ENCODE measurements at places on chromosomes 4 and X. TPM values are rescaled to one million over a fixed set of nuclear protein-coding genes. Genes with fewer than 3 reads are reported as not detected.

GRCh38 chr4:107862658-107863057, 37.9 kb downstream of the SGMS2 start:
- no peak for DNase-seq
- peaks cover 33% of the 10 kb centered on the region for H3K27me3 ChIP-seq
- peaks cover 9% of the 10 kb centered on the region for H3K4me1 ChIP-seq
- H3K36me3 ChIP-seq: no peaks in the 10 kb centered on the region
- H3K27ac ChIP-seq: no peak overlapping the region

- no peak overlapping the region for H3K27ac ChIP-seq
- no peak overlapping the region for H3K4me3 ChIP-seq
- DNase-seq: no peak
- H3K36me3 ChIP-seq: no peaks in the 10 kb centered on the region
- no peaks in the 10 kb centered on the region for H3K4me1 ChIP-seq
Measured at GRCh38 chrX:11215191-11215921, 77.9 kb upstream of the AMELX start.

DNA sequence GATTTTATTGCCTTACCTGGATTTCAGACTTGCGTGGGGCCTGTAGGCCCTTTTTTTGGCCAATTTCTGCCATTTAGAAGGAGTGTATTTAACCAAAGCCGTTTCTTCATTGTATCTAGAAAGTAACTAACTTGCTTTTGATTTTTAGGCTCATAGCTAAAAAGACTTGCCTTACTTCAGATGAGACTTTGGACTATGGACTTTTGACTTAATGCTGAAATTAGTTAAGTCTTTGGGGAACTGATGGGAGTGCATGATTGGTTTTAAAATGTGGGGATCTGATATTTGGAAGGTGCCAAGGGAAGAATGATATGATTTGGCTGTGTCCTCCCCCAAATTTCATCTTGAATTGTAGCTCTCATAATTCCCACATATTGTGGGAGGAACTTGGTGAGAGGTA, 7.7 kb upstream of the UGT2B10 start:
- H3K36me3 ChIP-seq: no peaks in the 10 kb centered on the region
- no peaks in the 10 kb centered on the region for H3K4me1 ChIP-seq
- DNase-seq: no peak
- no peak overlapping the region for H3K4me3 ChIP-seq
- H3K27ac ChIP-seq: no peak overlapping the region

DNA sequence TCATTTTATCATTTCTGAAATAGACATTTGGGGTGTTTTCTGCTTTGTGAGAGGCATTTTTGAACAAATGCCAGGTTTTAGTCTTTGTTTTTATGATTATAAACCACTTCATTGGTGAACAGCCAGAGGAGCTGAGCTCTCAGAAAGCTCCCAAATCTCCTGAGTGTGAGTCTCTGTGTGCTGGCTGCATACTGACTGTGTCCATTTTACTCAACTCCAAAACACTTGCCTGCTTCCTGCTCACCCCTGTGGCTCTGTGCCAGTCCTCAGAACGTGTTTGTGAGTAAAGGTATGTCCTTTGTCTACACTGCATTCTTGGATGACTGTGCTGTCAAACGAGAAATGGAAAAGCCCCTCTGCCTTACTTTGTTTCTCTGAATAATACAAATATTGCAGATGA, 5.4 kb upstream of the LRAT start:
- DNase-seq: no peak
- peaks cover 10% of the 10 kb centered on the region for H3K4me1 ChIP-seq
- no peak overlapping the region for H3K4me3 ChIP-seq
- no peaks in the 10 kb centered on the region for H3K36me3 ChIP-seq

DNA sequence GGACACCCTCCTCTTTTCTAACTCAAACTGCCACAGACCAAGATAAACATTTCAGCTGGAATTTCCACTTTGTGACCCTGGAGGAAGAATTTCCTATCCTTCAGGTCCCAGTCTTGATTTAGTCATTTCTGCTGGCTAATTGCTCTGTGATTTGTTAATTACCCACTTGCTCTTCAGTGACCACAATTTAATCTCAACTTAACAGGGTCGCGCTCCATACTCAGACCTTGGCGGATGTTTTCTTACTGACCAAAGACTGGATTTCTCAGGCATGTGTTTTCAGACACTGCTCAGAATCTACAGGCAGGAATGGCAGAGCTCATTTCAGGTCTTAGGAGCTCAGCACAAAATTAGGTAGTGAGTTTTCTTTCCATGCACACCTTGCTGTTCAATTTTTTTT, 188.9 kb downstream of the ASMT start:
- peaks cover 2% of the 10 kb centered on the region for H3K27me3 ChIP-seq
- no peaks in the 10 kb centered on the region for H3K36me3 ChIP-seq
- no peak for DNase-seq
- no peak overlapping the region for H3K4me3 ChIP-seq
- no peak overlapping the region for H3K27ac ChIP-seq

GRCh38 chr4:128228845-128229795, 58.5 kb downstream of the PGRMC2 start:
- no peak overlapping the region for H3K4me3 ChIP-seq
- H3K4me1 ChIP-seq: no peaks in the 10 kb centered on the region
- peaks cover 15% of the 10 kb centered on the region for H3K27me3 ChIP-seq

GRCh38 chr4:147078875-147079658, 133.4 kb upstream of the TTC29 start:
- H3K36me3 ChIP-seq: no peaks in the 10 kb centered on the region
- H3K4me1 ChIP-seq: no peaks in the 10 kb centered on the region
- H3K27me3 ChIP-seq: peaks cover 11% of the 10 kb centered on the region
- H3K4me3 ChIP-seq: no peak overlapping the region

DNA sequence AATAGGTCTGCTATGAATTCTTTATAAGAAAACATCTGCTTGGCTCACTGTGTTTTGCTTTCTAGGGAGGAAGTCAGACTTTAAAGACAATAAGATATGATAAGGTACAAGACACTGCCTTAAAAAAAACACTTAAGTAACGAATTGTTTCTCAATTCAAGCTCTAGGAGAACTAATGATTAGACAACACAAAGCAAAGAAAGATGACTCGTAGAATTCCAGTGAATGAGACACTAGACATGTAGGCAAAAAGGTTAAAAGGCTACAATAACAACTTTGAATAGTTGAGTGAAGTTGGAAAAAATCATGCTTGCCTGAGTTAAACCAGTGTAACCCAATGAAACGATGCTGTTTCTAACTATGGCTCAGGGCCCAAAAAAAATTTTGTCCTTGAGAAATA, 344.4 kb upstream of the ACTRT1 start:
- H3K27ac ChIP-seq: no peak overlapping the region
- H3K4me1 ChIP-seq: no peaks in the 10 kb centered on the region
- no peak for DNase-seq
- H3K4me3 ChIP-seq: no peak overlapping the region

DNA sequence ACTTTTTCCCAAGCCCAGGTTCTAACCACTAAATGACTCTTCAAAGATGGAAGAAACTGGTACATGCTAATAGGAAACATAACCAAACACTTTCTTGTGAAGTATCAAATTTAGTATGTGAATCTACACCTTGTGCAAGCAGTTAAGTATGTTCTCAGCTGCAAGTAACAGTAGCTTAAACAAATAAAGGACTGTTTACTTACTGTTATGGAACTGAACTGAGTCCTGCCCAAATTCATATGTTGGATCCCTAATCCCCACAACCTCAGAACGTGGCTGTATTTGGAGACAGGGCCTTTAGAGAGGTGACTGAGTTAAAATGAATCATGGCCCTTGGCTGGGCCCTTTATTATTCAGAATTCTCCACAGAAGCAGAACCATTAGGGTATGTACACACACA, 178.7 kb downstream of the KDR start:
- no peaks in the 10 kb centered on the region for H3K36me3 ChIP-seq
- no peak overlapping the region for H3K27ac ChIP-seq
- DNase-seq: no peak
- H3K27me3 ChIP-seq: no peaks in the 10 kb centered on the region
- no peak overlapping the region for H3K4me3 ChIP-seq

DNA sequence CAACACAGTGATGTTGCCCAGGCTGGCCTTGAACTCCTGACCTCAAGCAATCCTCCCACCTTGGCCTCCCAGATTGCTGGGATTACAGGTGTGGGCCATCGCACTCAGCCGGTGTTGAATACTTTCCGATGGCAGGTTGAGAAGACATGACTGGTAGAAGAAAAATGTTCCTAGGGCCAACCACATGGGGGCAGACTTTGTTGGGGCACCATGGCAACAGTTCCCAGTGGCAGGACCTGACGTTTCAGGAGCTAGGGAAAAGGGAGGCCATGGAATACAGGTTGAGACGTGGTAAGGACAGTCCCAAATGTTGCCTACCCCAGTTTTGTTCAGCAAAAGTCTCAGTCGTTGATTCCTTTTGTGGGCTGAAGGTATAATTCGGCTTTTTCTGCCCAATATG, 134.6 kb downstream of the ASMT start:
- DNase-seq: no peak
- H3K36me3 ChIP-seq: peaks cover 53% of the 10 kb centered on the region
- peaks cover 6% of the 10 kb centered on the region for H3K4me1 ChIP-seq
- H3K27ac ChIP-seq: no peak overlapping the region
- no peak overlapping the region for H3K4me3 ChIP-seq
- no peaks in the 10 kb centered on the region for H3K27me3 ChIP-seq

The CAMK2D gene
- 43.1 TPM for total RNA-seq

The PF4V1 gene
- not detected for total RNA-seq

The SPANXC gene
- not detected for total RNA-seq

The OTC gene
- not detected for total RNA-seq

Measured in activated CD8-positive, alpha-beta memory T cell treated with anti-CD3 and anti-CD28 coated beads, Interleukin-2, amount 10 ng/mL, durations not matched to agents 7 days and 5 days (primary cell).